HEK293T (cell line): ENCODE measurements at places on chromosomes 1 and 21.
A peak's percentile ranks its signal among the peaks of the same experiment; 100 is the strongest.

DNA sequence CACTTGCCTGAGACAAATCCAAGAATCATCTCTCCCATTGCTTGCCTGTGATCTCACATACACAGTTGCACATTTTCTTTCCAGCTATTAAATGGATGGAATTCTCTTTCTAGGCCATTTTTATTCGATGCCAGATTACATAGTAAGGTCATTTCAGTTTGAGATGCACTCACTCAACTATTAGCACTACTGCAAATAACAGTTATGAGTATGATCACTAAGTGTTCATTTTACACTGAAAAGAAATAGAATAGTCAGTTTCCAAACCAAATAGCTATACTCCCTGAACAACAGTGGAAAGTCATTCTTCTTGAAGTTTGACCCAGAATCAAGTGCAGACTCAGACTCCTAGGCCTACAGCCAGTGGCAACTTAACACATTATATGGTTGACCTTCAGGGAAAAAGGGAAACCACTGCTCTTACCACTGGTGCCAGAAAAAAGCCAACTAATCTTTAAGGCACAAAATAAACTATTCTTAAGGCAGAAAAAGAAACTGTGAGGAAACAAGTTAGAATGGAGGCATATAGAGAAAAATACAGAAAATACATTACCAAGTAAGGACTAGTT lies 31.5 kb downstream of the WNT2B start:
- no peak for DNase-seq

GRCh38 chr1:164868990-164869389 lies 310.0 kb downstream of the PBX1 start:
- no peak for DNase-seq

DNA sequence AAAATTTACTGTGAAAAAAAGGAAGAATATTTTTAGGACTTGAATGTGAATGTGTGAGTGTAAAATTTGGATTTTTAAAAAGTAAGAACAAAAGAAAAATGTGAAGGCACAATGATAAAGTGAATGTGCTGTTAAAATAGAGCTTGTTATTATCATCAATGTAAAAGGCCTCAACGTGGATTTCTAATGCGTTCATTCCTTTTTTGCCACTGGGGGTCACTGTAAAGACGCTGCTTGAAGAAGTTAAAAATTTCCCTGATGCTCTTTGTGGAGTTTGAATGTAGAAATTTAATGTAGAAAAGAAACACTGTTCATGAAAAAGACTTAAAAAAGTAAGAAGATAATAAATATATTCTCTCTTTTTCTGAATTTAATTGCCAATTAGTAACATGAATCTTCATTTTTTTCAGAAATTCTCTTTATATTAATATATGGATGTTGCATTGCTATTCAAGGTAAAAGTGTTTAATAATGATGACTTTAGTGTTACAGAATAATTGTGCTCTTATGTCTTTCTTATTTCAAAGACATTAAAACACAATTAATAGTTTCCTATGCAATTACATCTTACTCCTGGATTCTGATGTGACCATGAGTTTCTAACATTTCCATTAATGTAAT lies 161.5 kb downstream of the DNM3 start:
- peak; percentile 36 for DNase-seq

- no peak for DNase-seq
Observed at GRCh38 chr1:66867501-66867900, 57.2 kb downstream of the DNAI4 start.

GRCh38 chr1:177905686-177906085 lies 64.2 kb downstream of the SEC16B start:
- no peak for DNase-seq

- no peak for DNase-seq
Observed at GRCh38 chr1:3673381-3674099, 21.2 kb downstream of the TP73 start.

- DNase-seq, result no peak
Observed at GRCh38 chr21:45384656-45385548, 20.1 kb upstream of the COL18A1 start.

DNA sequence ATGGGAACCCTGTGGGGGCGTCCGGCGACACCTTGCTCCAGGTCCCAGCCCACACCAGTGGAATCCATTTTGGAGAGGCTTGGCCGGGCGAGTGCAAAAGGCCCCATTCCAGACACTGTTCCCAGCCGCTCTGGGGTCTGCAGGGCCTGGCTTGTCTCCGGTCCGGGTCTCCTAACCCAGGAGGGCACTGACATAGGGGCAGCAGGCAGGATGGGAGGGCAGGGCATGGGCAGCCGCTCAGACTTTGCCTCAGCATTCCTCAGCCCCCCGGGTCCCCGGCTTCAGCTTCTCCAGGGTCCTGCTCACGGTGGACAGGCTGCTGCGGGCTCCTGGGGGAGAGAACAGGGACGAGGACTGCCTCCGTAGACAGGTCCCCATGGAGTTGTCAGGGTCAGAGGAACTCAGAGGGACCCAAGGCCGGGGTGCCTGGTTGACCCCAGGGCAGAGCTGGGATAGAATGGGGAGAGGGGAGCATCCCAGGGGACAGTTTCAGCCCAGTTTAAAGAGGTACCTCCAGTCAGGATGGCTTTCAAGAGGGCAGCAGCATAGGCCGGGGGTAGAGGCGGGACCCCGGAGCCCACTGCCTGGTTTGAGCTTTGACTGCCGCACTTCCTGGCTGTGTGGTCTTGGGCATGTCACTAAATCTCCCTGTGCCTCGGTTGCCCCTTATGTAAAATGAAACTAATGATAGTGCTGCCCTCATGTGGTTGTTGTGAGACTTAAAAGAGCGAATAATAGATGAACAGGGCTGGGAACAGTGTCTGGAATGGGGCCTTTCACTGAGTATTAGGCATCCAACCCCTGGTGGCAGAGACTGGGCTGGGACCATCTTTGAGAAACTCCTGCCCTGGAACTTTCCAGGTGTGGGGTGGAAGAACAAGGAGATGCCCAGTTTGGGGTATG lies 3.7 kb downstream of the KNCN start:
- peak; percentile 59 for DNase-seq

GRCh38 chr1:33382661-33383415 lies 48.1 kb downstream of the PHC2 start:
- no peak for DNase-seq

DNA sequence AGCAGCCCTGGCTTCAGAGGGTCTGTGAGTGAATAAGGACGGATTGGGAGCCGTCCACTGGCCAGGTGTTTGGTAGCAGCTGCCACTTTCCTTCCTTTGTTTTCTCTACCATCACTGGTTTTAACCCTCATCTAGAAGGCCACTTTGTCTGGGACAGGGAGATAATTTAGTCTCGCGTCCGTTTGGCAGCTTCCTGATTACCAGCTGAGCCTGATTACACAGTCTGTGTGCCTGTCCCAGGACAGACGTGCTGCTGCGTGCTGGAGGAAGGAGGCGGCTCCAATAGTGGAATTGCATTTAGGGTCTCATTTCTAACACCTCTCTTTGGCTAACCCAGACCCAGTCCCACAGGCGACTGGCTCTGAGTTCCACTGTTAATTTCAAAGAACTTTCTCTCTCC lies 24.6 kb upstream of the CASQ2 start:
- DNase-seq, result no peak

- no peak for DNase-seq
Observed at GRCh38 chr21:45244799-45245340, 42.8 kb downstream of the POFUT2 start.

- no peak for DNase-seq
Observed at GRCh38 chr21:42362700-42363099, 3.6 kb downstream of the TFF1 start.

- DNase-seq, result no peak
Observed at GRCh38 chr1:174075245-174075692, 53.1 kb upstream of the RC3H1 start.

DNA sequence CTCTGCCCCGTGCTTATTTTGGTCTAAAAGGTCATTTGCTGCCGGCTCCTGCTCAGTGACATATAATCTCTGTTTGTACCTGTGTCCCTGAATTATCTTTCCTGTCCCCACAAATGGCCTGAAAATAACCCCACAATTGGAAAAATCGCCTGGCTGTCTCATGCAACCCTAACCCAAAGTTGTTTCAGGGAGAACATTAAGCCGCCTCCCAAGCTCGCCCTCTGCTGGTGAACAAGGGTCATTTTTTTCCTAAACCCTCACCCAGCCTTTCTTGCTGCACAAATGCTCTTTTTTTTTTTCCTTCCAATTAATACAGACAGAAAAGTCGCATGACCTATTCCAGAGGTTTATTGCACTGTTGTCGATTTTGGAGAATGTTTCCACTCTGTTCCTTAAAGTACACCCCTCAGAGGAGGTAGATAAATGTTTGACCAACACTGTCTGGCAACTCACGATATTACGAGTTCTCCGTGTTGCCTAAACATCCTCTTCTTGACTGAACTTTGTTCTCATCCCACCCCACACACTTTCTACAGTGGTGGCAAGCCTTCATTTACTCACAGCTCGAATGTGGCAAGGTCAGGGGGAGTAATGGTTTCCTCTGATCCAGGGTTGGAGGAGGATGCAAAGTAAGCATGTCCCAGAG lies 148.7 kb downstream of the ZZZ3 start:
- peak; percentile 87 for DNase-seq

DNA sequence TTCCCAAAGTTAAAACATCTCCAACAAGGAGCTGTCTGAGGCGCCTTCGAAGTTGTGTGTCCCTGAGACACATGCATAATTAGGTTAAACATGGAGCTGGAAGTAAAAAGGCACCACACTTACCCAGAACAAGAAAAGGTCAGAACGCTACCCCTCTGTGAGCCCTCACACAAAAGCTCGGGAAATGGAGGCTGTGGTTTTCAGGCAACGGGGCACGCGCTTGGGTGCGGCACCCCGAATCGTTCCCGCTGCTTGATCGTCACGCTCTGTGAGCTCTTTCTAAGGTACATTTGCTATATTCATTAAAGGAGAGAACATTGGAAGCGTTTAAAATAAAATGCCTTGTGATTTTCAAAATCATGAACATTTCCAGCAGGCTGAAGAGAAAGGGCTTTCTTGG lies 12.5 kb downstream of the CAPN8 start:
- no peak for DNase-seq

DNA sequence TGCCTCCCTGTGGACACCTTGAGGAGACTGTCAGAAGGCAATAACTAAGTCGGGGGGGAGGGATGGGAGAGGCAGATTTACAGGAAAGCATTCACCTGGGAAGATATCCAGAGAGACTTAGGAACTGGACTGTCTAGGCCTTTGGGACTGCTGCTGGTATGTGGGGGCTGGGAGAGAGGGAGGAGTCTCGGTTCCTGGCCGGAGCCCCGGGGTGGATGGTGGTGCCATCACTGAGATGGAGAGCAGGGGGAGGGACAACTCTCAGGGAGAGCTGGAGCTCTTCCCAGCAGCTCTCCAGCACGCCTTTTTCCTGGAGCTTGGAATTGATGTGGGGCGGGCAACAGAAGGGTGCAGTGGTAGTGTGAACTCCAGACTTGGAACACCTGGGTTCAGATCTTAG lies 22.1 kb downstream of the PTPRF start:
- DNase-seq, result no peak

DNA sequence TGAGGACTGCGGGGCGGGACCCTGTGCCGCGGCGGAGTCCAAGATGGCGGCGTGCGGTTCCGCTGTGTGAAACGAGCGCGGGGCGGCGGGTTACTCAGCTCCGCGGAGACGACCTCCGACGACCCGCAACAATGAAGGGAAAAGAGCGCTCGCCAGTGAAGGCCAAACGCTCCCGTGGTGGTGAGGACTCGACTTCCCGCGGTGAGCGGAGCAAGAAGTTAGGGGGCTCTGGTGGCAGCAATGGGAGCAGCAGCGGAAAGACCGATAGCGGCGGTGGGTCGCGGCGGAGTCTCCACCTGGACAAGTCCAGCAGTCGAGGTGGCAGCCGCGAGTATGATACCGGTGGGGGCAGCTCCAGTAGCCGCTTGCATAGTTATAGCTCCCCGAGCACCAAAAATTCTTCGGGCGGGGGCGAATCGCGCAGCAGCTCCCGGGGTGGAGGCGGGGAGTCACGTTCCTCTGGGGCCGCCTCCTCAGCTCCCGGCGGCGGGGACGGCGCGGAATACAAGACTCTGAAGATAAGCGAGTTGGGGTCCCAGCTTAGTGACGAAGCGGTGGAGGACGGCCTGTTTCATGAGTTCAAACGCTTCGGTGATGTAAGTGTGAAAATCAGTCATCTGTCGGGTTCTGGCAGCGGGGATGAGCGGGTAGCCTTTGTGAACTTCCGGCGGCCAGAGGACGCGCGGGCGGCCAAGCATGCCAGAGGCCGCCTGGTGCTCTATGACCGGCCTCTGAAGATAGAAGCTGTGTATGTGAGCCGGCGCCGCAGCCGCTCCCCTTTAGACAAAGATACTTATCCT lies 430 bp downstream of the RBM15 start:
- DNase-seq, result no peak

- no peak for DNase-seq
Observed at GRCh38 chr1:226551299-226551698, 2.7 kb downstream of the STUM start.

GRCh38 chr1:39826583-39826982 lies 37.9 kb upstream of the BMP8B start:
- peak; percentile 28 for DNase-seq

DNA sequence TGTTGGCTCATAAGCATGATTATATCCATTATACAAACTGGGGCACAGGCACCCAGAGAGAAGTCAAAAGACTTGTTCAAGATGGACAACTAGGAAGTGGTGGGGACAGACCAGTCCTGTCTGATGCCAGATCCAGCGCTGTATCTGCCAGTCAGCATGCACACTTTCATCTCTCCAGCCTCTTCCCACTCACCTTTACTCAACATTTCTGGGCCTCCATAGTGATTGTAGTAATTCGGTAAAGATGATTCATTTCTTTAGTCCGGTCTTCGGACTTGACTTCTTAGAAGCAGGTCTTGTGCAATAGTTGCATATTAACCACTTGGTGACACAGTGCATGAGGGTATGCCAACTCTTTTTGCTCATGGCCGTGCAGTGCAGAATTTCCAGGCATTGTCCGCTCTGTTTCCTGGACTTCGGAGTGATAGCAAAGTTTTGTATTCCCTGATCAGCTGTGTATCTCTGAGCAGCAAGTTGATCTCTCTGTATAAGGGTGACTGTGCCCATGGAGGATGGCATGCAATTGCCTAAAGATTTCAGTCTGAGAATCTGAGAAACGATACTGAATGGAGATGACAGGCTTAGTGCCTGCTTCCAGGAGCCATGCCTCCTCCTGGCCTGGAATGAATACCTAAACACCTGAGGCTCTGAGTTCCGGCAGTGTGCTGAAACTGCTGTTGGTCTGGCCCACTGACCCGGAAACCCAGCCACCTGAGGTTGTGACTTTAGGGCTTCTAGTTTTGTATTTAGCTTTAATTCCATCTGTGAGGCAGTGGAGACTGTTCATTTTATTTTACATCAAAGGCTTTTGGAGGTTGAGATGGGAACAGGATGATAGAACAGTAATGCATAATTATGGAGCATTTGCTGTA lies 39.0 kb downstream of the GALNT2 start:
- no peak for DNase-seq

DNA sequence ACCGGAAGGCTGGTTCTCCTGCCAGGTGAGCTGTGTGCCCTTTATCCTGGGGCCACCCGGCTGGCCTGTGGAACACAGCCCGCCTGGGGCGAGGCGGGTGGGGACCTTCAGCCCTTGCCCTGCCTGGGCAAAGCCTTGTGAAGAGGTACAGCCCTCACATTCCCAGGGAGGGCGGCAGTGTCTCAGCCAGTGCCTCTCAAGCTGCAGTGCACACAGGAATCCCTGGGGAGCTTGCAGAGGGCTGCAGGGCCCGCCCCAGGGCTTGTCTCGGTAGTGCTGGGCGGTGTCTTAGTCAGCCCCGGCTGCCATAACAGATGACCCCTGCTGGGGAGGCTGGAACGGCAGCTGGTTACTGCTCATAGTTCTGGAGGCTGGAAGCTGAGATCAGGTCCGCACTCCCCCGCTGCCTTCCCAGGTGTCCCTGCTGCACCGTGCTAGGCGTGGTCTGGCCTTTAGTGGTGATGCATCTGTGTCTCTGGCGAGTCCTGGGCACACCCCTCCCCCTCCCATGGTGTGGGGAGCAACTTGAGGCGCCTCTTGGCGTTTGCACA lies 12.6 kb downstream of the DFFB start:
- peak; percentile 21 for DNase-seq

- DNase-seq, result no peak
Observed at GRCh38 chr21:29403922-29404538, 105.3 kb downstream of the BACH1 start.
